ENCODE measurements at places on chromosomes 11 and 22.
A peak's percentile ranks its signal among the peaks of the same experiment; 100 is the strongest.

- DNase-seq = peak; percentile 14
Observed at GRCh38 chr22:20750461-20751184, 23.3 kb upstream of the SERPIND1 start.

DNA sequence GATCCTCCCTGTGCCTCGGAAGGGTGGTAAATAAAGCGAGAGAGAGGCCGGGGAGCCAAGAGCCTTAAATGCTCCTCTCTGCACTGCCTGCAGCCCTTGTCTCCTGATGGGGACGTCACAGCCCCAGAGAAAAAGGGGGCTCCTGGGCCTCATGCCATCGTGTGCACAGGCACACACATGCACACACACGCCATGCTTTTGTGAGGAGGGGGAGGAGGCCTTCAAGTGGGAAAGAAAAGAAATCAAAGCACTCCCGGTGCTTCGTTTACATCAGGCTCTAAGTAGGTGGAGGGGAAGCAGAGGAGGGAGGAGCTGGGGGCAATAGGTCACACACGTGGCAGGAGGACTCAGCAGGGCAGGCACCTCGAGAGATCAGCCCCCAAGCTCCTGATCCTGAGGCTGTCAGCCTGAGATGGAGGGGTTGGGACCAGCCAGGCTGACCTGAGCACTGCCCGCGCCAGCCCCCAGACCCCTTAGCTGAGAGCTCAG lies 68.2 kb upstream of the NECTIN1 start:
- DNase-seq = no peak

DNA sequence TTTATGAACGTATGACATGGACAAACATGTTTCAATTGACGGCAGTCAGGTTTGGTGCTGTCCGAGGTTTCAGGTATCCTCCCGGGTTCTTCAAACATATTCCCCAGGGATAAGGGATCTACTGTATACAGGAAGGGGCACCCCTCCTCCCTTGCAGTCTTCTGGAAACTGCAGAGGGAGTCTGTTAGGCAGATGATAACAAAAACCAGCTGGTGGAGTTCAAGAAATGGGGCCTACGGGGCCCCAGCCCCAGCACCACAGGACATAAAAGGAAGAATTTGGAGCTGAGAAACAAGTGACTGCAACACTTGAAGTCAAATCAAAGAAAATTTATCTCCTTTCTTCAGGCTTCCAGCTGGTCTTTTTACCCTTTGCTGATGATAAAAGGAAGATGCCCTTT lies 32.1 kb downstream of the SNU13 start:
- DNase-seq = no peak

DNA sequence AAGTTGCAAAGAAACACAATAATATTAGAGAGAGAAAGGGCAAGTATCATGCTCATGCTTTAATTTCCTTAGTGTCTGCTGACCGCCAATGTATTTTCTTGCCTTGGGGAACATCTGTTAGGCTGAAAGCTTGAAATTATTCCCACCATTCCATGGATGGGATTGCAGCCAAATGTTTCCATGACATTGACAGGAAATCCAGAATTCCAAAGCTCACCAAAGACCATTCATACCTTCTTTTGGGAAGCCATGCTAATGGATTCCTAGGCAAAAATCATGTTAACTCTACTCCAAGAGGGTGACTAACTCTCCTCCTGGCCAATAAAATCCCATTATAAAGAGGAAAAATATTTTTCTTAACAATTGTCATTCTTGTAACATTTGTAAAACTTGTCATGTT lies 661.4 kb upstream of the FAT3 start:
- no peak for DNase-seq

DNA sequence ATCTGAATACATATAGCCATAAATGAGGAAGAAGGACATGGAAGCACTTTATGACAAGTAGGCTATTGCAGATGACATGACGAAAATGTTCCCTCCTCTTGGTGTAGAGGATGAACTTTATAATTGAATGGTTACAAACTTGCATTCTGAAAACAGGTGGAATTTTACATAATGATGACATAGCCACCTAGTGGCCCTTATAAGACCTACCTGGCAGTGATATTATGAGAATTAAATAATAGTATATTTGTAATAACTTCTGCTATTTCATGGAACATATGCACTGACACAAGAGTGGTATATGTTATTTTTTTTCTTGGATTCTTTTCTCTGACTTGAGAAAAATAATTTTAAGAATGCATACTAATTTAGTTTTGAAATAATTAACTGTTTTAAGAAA lies 22.9 kb downstream of the TRIM22 start:
- no peak for DNase-seq

- DNase-seq = no peak
Observed at GRCh38 chr11:68687986-68688385, 3.6 kb downstream of the GAL start.
